ENCODE measurements at places on chromosomes 13 and 19.

DNA sequence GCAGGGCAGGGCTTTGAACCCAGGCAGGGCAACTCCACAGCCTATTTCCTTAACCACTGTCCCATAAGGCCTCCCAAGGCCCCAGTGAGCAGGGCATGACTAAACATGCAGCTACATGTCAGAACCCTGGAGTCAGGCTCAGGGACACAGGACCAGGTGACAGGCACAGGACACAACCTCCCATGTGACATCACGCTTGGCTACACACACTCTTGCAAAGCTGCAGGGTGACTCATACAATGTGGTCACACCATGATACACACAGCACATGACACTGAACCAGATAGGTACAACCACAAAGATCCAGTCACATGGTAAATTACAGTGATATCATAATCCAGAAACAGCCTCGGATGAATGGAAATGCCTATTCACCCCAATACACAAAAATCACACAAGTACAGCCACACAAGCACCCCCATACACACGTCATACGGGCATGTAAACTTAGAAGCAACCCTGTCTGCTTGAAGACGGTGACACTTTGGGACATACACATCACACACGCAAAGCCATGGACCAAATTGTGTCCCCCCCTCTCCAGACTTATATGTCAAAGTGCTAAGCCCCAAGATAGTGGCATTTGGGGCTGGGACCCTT, 14.5 kb downstream of the KLK4 start:
- no peaks in the 10 kb centered on the region for H3K4me1 ChIP-seq
- no peak for DNase-seq
- H3K27ac ChIP-seq = no peak overlapping the region
- H3K4me3 ChIP-seq = no peak overlapping the region

DNA sequence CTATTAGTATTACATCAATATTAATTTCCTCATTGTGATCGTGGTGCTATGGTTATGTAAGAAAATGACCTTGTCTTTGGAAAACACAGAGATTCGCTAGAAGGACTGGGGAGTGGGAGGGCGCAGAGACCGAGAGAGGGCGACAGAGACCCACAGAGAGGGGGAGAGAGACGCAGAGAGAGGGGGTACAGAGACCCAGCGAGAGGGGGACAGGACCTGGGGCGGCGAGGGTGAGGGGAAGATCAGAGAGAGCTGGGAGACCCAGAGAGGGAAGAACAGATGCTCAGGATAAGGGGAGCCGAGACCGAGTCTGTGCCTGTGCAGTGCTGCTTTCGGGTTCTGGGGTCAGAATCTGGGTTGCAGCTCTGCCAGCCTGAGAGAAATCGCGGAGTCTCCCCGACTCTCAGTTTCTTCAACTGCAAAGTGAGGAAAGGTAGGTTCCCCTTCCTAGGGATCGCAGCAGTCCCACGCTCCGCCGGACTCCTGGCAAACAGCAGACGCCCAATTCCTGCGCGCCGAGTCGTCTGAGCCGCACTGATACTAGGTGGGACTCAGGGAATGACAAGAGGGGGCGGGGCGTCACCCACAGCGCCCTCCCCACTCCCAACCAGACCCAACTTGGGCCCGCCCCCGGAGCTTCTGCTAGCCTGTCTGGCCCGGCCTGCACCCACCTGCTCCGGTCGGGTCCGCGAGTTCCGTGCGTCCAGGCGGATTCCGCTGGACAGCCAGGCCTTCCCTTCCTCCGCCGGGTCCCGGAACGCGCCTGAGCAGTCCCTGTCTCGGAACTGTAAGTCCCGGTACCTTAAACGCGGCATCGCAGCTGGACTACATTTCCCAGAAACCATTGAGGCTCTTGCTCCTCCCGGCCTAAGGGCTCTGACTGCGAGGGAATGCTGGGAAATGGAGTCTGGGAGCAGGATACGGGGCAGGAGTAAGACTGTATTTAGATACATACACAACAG, 15.3 kb downstream of the IZUMO2 start:
- no peaks in the 10 kb centered on the region for H3K36me3 ChIP-seq
- peaks cover 4% of the 10 kb centered on the region for H3K27me3 ChIP-seq
- H3K4me1 ChIP-seq = peaks cover 10% of the 10 kb centered on the region
- DNase-seq = peak; percentile 89
- H3K4me3 ChIP-seq = peak overlapping the region; percentile 66

GRCh38 chr19:41530184-41530534, 45.8 kb upstream of the CEACAM21 start:
- no peak overlapping the region for H3K27ac ChIP-seq
- DNase-seq = no peak
- H3K27me3 ChIP-seq = no peaks in the 10 kb centered on the region
- no peaks in the 10 kb centered on the region for H3K36me3 ChIP-seq
- H3K4me3 ChIP-seq = no peak overlapping the region
- H3K4me1 ChIP-seq = no peaks in the 10 kb centered on the region

GRCh38 chr13:56773148-56773547, 367.6 kb upstream of the PRR20A start:
- no peak overlapping the region for H3K27ac ChIP-seq
- no peak for DNase-seq
- no peak overlapping the region for H3K4me3 ChIP-seq
- no peaks in the 10 kb centered on the region for H3K27me3 ChIP-seq

GRCh38 chr13:24168979-24169378, 8.5 kb downstream of the SPATA13 start:
- no peaks in the 10 kb centered on the region for H3K4me1 ChIP-seq
- H3K4me3 ChIP-seq = no peak overlapping the region
- peak overlapping the region; percentile 46 for H3K27ac ChIP-seq

DNA sequence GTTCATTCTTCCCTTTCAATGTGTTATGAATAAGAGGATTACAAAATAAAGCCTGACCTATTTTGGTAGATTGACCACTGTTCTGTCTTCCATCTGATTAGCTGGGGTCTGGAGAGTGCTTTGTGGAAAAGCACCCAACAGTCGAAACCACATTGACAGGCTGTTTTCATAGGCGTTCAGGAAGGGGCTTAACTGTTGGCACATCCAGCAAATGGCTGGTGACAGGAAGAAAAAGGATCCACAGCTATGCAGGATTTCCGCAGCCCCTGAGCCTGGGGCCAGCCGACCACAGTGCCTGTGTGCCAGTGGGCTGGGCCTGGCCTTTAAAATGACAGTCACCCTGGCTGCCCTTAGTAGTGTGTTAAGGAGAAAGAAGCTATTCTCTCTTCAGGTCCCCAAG, 113.3 kb downstream of the SIPA1L3 start:
- H3K4me1 ChIP-seq = no peaks in the 10 kb centered on the region
- H3K36me3 ChIP-seq = no peaks in the 10 kb centered on the region
- H3K27ac ChIP-seq = no peak overlapping the region
- H3K4me3 ChIP-seq = no peak overlapping the region
- no peaks in the 10 kb centered on the region for H3K27me3 ChIP-seq
- no peak for DNase-seq

GRCh38 chr13:26914624-26915023, 154.0 kb upstream of the GPR12 start:
- H3K4me1 ChIP-seq = no peaks in the 10 kb centered on the region
- no peak for DNase-seq
- no peak overlapping the region for H3K27ac ChIP-seq
- H3K36me3 ChIP-seq = no peaks in the 10 kb centered on the region
- H3K4me3 ChIP-seq = no peak overlapping the region

- no peak overlapping the region for H3K27ac ChIP-seq
- no peak for DNase-seq
- peak overlapping the region; percentile 20 for H3K4me3 ChIP-seq
- peaks cover 70% of the 10 kb centered on the region for H3K4me1 ChIP-seq
Observed at GRCh38 chr19:1470305-1471009, 8.6 kb downstream of the C19orf25 start.

DNA sequence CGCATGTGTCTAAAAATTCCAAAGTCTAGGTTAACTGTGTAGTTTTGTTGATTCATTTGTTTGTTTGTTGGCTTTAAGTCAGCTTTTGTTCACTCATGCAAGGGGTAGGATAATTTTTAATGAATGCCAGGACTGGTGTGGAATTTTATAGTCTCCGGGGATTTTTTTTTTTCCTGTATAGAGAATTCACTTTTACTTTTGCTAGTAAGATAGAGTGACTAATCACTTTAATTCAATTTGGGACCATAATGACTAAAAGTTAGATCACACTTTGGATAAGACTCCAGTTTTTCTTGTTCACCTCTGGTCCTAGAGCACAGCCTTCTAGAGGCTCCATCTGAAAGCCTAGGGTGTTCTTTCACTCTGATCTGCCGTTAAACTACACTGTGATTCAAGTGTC, 1690.0 kb downstream of the PCDH9 start:
- H3K36me3 ChIP-seq = no peaks in the 10 kb centered on the region
- DNase-seq = no peak
- H3K27me3 ChIP-seq = no peaks in the 10 kb centered on the region
- no peaks in the 10 kb centered on the region for H3K4me1 ChIP-seq

DNA sequence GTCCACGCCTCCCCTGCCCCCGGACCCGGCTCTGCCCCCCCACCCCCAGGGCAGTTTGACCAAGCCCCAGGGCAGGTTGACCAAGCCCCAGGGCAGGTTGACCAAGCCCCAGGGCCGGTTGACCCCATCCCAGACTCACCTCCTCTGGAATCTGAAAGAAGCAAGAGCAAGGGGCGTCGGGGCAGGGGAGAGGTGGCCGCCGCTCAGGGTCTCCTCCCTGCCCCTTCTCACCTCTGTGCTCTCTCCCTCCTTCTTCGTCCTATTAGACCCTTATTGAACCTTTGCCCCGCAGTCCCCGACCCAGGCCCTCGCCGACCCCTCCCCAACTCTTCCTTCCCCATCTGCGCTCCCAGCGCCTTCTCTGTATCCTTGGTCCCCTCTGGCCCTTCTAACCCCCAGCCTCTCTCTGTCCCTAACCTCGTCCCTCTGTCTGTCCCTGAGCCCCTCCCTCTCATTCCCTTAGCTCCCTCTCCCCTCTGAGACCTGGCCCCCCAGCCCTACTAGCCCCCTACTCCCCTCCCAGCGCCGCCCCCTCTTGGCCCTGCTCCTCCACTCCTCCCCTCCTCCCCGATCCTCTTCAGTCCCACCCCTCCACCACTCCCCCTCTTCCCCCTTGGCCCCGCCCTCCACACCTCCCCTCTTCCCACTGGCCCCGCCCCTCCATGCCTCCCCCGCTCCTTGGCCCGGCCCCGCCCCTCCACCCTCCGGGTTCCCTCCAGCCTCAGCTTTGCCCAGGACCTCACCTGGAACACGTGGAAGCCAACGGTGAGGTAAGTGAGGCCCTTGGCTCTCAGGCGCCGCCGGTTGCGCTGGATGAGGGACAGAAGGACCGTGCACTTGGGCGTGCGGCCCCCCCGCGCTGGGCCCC, 7.6 kb downstream of the CAPN12 start:
- H3K27ac ChIP-seq = peak overlapping the region; percentile 57
- peaks cover 19% of the 10 kb centered on the region for H3K4me1 ChIP-seq
- peaks cover 3% of the 10 kb centered on the region for H3K36me3 ChIP-seq
- no peak for DNase-seq
- H3K4me3 ChIP-seq = peak overlapping the region; percentile 30

DNA sequence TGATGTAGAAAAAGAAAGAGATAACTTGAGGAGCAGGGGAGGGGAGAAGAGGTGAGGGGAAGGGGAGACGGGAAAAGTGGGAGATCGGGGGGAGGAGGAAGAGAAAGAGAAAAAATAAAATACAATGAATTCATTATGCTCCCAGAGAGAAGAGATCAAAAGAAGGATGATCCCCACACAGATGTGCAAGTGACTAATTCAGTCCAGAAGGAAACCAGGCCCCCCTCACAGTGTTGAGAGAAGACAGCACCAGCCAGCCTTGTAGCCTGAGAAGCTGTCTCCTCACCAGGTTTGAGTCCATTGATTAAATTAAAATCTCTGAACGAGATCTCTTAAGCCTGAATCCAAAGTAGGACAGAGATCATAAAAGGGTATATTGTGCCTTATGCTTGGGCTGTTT, 333.7 kb upstream of the NBEA start:
- DNase-seq = no peak
- no peak overlapping the region for H3K4me3 ChIP-seq
- no peak overlapping the region for H3K27ac ChIP-seq
- no peaks in the 10 kb centered on the region for H3K4me1 ChIP-seq

DNA sequence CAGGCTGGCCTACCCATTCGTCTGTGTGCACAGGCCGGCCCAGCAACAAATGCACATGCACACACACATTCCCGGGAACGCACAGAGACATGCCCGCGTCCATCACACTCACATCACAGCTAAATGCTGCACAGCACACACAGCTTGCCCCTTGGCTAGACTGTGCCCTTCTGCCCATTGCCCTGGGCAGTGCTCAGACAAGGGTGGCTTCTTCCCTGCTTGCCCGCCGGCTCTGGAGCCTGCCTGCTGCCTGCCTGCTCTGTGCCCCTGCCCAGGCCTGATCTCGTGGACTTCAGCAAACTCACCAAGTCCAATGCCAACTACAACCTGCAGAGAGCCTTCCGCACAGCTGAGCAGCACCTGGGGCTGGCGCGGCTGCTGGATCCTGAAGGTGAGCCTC, 30.4 kb downstream of the SPTBN4 start:
- H3K36me3 ChIP-seq = no peaks in the 10 kb centered on the region
- no peaks in the 10 kb centered on the region for H3K4me1 ChIP-seq
- H3K27ac ChIP-seq = no peak overlapping the region
- H3K27me3 ChIP-seq = no peaks in the 10 kb centered on the region
- no peak for DNase-seq

DNA sequence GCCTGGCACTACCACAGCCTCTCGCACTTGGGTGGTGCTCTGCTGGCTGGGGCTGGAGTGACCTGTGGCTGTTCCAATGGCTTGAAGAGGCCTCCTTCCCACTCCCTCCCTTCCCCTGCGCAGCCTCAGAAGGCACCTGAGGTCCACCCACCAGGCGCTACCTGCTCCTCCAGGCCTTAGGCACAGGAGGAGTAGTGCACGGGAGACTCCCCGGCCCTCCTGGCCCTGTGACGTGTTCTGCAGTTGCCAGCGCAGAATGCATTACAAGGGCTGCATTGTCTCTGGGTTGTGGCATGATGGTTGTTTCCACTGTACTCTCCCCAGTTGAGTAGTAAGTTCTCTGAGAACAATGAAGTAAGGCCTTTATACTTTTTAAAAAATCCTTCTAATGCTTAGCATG, 128.6 kb downstream of the TEX29 start:
- no peak for DNase-seq
- no peaks in the 10 kb centered on the region for H3K36me3 ChIP-seq
- H3K4me1 ChIP-seq = no peaks in the 10 kb centered on the region
- H3K27ac ChIP-seq = no peak overlapping the region
- H3K4me3 ChIP-seq = no peak overlapping the region

DNA sequence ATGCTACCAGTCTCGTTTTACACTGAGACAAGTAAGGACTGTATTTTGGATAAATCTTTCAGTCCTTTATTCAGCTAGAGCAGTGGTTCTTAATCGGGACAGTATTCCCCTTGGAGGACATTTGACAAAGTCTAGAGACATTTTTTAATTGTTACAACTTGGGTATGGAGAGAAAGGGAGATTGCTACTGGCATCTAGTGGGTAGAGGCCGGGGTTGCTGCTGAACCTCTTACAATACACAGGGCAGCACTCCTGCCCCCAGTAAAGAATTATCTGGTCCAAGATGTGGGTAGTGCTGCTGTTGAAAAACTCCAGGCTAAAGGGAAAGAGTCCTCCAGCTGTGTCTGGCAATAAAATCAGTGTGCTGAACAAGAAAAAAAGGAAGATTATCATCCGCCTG, 334.8 kb downstream of the SLC7A1 start:
- no peak overlapping the region for H3K27ac ChIP-seq
- no peak for DNase-seq
- peaks cover 3% of the 10 kb centered on the region for H3K27me3 ChIP-seq
- H3K36me3 ChIP-seq = no peaks in the 10 kb centered on the region
- H3K4me1 ChIP-seq = no peaks in the 10 kb centered on the region
- no peak overlapping the region for H3K4me3 ChIP-seq

All from tibial artery (tissue), 4 donors.